ENCODE measurements at places on chromosomes 16 and 17.

GRCh38 chr16:15961571-15962090 is 12.2 kb downstream of the ABCC1 start:
- no peak for DNase-seq

- DNase-seq: no peak
These were observed 43.8 kb downstream of the ELAC2 start for GRCh38 chr17:12974005-12974531.

DNA sequence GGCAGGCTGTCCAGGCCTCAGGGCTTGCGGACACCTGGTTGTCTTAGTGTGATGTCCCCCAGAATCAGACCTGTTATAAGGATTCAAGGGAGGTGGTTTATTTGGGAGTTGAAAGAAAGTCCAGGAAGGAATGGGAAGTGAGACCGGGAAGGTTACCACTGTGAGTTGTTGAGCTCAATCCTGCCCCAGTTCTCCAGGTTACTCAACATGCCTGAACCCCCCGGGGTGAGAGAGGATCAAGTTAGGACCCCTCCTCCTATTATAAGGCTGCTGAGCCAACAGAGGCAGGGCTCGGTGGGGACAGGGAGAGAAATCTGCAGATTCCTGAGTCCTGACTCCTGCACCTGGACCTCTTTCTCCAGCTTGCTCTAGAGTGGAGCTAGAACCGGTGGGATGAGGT is 86.4 kb downstream of the MRM1 start:
- no peak for DNase-seq

DNA sequence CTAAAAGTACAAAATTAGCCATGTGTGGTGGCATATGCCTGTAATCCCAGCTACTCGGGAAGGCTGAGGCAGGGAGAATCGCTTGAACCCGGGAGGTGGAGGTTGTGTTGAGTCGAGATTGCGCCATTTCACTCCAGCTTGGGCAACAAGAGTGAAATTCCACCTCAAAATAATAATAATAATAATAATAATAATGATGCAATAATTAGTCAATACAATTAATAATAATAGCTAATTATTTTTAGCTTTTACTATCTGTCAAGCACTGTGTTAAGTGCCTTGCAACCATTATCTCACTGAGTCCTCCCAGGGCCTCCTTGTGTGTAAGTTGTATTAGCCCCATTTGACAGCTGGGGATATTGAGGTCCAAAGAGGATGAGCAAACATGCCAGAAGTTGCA is 14.3 kb upstream of the HS3ST3A1 start:
- DNase-seq: no peak

- DNase-seq: no peak
These were observed 42.1 kb upstream of the MLYCD start for GRCh38 chr16:83856792-83857191.

GRCh38 chr17:46179375-46179999 is 13.7 kb downstream of the KANSL1 start:
- no peak for DNase-seq

DNA sequence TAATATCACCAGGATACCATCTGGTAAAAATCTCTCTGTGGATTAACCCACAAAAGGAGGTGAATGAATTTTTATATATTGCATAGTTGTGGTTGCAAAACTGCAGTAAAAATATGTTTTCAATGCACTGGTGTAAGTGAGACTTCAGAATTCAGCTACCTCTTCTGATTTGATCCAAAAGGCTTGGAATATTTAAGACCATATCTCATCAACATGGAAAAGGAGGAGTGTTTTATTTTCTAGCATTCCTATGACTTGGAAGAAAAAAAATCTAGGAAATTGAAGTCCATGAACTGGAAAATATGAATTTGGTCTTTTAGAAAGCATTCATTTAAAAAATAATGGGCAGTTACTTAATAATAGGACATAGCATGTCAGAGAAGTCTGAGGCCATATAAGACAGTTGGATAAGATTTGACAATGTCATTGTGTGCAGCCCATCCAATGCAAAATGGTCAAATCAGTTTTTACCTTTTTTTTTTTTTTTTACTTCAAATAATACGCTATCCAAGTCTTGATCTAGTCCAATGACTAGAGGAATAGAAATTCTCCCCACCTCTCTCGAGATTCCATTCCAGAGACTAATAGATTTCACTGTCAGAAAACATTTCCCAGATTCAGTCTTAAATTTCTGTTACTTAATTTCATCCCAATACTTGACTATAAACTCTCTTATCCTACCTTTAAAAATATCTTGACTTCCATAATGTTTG is 364.9 kb upstream of the PMFBP1 start:
- no peak for DNase-seq

- peak; percentile 95 for DNase-seq
These were observed 57.4 kb upstream of the MRTFB start for GRCh38 chr16:14013571-14014283.

DNA sequence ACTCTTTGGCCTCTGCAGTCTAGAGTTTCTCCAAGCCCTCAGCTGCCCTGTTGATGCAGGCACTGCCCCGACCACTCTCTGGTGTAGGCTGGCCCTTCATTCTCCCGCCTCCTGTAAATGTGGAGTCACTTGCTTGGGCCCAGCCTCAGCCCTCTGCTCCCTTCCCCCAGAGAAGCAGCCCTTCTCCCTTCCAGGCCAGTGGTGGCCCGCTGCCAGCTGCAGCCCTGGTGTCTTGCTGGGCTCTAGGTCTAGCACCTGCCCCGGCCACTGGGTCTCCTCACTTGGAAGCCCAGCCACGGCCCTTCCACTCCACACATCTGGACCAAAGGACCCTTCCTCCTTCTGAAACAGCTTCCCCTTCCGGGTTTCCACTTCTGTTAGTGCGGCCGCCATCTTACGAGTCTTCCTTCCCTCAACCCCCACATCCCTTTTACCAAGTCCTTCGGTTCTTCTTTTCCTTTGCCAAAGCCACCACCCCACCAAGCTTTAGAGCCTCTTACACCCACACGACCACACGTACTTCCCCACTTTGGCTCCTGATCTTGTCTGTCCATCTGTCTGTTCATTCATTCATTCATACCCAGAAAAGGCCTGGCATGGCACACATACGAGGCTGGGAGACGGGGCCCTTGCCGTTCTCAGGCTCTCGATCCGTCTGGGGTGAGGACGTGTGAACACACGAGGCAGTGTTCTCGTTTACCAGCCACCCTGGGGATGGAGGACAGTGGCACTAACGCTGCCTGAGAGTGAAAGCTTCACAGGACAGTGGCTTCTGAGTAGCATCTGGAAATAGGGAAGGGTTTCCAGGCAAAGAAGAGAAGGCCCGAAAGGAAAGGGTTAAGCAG is 68.0 kb downstream of the ABR start:
- DNase-seq: no peak

DNA sequence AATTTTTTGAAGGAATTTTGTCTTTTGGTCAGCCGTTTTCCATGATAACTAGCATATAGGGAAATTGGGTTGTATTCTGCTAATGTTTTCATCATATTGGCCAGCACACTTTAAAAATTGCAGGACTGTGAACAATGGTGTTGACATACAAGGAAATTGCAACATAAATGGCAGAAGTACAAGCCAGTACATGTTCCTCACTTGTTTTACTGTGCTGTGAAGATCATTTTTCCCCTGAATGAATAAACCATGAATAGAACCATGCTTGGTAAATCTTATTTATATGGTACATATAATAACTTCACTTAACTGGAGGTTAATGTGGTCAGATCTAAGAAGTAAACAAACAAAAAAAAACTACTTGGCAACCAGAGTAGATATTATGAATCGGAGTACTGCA is 22.8 kb downstream of the OMG start:
- DNase-seq: no peak

DNA sequence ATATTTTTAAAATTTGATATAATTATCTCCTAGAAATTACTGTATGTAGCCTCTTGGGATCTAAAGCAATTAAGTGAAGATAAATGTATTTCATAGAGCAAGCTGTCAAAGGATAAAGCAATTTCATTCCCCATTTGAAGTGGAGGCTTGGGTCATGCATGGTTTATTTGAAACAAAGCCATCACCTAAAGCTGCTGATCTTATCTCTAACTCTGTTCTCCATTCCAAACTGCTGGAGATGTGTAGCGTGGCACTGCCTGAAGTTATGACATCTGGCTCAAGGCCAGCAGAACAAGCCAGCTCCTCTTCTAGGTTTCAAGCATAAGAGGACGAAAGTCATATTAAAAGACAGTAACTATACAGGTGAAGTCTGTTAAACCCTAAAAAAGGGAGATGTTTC is 83.9 kb downstream of the HIC1 start:
- peak; percentile 87 for DNase-seq

GRCh38 chr17:13157656-13158055 is 139.8 kb upstream of the ELAC2 start:
- DNase-seq: no peak

GRCh38 chr16:381012-381788 is 578 bp downstream of the PGAP6 start:
- no peak for DNase-seq

- no peak for DNase-seq
These were observed 57.6 kb downstream of the KSR1 start for GRCh38 chr17:27513849-27514248.

GRCh38 chr17:40485851-40486521 is 15.4 kb downstream of the TNS4 start:
- peak; percentile 92 for DNase-seq

GRCh38 chr17:63282455-63282854 is 163.7 kb downstream of the CYB561 start:
- no peak for DNase-seq

- DNase-seq: no peak
These were observed 84.3 kb upstream of the COX10 start for GRCh38 chr17:13984956-13985355.

DNA sequence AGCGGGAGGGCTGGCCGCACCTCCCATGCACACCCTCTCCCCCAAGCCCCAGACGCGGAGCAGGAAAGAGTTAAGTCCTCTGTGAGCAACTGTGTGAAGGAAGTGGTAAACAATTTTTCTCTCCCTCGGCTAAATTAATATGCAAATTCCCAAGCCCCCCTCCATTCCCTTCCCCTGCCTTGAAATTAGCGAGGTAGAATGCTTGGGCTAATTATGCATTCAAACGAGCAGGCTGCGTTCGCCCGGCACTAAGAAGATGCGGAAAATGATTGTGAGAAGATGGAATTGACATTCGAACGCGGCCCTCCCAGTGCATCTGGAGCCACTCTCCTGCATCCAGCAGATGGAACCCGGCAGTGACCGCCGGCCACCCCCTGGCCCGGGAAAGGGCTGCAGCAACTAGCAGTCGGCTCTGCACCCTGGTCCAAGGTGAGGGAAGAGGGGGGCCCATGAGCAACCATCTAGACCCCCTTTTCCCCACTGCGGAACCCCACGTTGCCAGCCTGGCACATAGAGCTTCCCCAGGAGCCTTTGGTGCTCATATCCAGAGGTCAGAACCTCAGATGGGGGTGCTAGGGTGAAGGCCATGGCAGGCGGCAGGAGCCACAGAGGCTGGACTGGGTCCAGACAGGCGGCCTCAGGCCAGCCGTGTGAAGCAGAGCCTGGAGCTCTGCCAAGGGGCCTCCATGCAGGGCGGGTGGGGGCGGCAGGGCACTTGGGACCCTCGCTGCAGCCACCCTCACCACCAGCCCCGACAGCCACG is 49.1 kb upstream of the ACSF3 start:
- DNase-seq: no peak

DNA sequence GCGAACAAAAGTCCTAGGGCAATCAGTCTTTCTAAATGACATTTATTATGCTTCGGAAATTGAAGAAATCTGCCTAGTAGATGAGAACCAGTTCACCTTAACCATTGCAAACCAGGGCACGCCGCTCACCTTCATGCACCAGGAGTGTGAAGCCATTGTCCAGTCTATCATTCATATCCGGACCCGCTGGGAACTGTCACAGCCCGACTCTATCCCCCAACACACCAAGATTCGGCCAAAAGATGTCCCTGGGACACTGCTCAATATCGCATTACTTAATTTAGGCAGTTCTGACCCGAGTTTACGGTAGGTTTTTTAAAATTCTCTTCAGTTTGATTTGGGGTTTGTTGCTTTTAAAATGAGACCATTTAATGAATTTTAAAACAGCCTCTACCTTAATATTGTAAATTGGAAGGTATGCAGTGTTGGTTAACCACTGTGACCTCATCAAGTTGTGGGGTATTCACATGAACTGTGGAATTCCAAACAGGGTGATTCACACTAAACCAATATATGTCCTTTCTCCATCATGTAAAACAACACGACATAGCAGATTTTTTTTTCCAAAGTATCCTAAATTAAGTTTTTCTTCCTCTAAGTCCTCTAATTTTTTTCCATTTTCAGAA is 6.2 kb upstream of the EVI2A start:
- DNase-seq: peak; percentile 85

- no peak for DNase-seq
These were observed 1030.3 kb downstream of the CDH8 start for GRCh38 chr16:61005952-61006351.

- no peak for DNase-seq
These were observed 502.8 kb downstream of the MAF start for GRCh38 chr16:79097771-79098170.

- no peak for DNase-seq
These were observed 230.7 kb downstream of the KATNIP start for GRCh38 chr16:27780468-27781194.

GRCh38 chr17:48290378-48290777 is 139.6 kb downstream of the SKAP1 start:
- DNase-seq: no peak

DNA sequence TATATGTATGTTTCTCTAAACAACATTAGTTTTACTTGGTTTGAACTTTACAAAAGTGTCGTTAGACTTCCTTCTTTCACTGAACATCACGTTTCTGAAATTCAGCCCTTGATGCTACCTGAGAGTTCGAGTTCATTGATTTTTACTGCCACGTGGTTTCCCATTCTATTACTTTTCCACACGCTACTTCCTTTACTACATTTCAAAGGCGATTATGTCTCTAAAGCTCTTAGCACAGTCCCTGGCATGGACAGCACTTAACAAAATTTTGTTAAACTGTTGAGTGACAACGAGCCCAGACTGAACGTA is 15.9 kb upstream of the ARHGAP17 start:
- no peak for DNase-seq

DNA sequence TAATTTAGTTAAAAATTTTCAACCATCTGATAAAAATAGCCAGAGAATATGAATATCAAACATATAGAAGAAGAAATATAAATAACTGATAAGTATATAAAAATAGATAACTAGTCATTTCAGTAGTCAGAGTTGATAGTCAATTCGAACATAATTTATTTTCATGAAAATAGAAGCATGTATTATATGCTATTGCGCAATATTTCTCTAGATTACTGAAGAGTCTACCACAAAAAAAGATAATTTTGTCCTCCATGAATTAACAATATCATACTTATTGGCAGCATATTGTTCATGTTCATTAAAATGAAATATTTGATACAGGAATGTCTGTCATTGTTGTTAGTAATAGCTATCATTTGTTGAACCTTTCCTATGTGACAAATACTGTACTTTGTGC is 376.2 kb upstream of the TOM1L1 start:
- DNase-seq: no peak

- no peak for DNase-seq
These were observed 25.7 kb upstream of the ANKRD40CL start for GRCh38 chr17:50793007-50793406.

DNA sequence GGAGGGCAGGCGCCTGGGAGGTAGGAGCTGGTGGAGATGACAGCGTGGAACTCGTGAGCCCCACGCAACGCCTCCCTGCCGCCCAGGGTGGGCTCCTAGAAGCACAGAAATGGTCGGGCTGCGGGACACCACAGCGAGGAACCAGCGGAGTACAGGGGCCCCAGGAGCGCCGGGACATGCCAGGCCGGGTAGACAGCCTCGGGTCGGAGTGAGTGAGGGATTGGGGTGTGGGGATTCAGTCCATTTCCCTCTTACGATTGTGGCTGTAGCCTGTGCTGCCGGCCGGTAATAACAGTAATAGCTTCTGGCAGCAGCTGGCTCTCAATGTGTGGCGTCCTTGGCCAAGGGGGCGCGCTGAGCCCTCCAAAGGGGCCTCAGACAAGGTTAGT is 12.2 kb upstream of the CES3 start:
- no peak for DNase-seq
